ENCODE measurements at places on chromosomes 1 and 21.

- no peak for DNase-seq
Measured at GRCh38 chr21:43304621-43305335, 122.2 kb downstream of the SIK1 start.

GRCh38 chr1:248686815-248687214 lies 15.8 kb downstream of the OR14I1 start:
- DNase-seq, result no peak

DNA sequence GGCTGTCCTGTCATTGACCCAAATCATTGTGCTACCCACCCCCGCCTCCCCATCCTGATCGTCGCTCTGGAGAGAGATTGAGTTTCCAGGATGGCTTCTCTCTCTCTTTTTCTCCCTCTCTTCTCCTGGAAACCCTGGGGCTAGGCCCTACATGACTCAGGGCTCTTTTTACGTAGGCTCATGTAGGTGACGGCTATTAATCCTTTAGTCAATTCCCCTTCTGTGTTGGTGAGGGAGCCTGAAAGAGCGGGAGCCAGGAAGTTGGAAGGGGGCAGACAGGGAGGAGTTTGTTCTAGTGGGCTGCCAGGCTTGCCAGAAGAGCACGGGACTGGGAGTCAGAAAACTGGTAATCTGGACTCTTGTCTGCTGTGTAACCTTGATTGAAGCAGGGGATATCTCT lies 9.7 kb downstream of the ATP2B4 start:
- DNase-seq, result no peak

DNA sequence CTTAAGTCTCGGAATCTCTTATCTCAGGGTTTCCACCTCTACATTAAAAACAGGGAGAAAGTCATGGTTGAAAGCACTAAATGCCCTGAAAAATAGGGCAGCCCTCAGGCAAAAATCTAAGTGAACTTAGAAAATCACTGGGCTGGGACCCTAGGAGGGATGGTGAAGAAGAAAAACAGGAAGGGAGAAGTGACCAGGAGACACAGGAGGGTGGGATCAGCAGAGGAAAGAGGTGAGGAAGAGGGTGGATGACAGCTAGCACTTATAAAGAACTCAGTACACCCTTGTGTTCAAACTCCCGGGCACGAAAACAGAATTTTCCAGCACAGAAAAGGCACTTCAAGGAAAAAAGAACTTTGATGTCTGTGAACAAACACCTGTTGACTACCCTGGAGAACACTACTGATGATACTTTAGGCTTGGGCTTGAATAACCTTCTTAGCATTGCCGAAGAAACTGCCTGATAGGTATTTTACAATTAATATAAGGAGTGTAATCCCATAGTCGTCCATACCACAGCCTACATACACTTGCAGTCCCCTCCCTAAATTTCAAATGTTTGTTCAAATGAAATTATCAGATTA lies 2.0 kb downstream of the CHML start:
- DNase-seq, result no peak

GRCh38 chr1:117284399-117285215 lies 73.9 kb upstream of the VTCN1 start:
- no peak for DNase-seq

DNA sequence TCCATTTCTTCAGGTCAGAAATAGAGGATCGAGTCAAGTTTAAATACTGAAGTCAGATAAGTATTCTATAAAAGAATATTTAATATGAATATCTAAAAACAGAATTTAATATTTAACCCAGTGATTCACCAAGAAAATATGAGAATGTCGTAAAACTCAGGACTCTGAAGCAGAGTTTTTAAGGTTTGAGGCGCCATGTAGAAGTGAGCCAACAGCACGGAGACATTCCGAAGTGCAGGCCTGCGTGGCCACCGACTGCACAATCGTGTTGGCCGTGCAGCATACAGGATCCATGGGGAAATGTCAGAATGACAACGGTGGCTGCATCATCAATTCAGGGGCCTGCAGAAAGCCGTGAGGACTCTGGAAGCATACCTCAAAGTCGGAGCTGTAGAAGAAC lies 23.4 kb downstream of the MRAP start:
- DNase-seq, result no peak

DNA sequence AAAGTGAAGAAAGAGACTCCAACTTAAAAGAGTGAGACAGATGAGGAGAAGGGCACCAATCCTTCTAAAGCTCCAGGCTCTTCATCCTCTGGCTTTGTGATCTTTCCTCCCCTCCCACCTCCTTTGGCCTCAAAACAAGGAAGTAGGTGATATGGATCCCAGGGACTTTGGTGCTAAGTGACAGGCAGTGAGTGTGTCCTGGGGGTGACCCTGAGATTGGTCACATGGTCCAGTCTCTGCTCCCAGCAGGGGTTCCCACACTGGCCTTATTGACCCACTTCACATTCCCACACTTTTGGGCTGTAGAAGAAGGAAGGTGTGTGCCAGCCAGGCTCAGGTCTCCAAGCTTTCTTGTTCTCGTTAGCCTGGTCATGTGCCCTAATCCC lies 401.2 kb upstream of the PROX1 start:
- DNase-seq, result no peak

GRCh38 chr1:218165701-218166114 lies 119.4 kb upstream of the RRP15 start:
- DNase-seq, result no peak

DNA sequence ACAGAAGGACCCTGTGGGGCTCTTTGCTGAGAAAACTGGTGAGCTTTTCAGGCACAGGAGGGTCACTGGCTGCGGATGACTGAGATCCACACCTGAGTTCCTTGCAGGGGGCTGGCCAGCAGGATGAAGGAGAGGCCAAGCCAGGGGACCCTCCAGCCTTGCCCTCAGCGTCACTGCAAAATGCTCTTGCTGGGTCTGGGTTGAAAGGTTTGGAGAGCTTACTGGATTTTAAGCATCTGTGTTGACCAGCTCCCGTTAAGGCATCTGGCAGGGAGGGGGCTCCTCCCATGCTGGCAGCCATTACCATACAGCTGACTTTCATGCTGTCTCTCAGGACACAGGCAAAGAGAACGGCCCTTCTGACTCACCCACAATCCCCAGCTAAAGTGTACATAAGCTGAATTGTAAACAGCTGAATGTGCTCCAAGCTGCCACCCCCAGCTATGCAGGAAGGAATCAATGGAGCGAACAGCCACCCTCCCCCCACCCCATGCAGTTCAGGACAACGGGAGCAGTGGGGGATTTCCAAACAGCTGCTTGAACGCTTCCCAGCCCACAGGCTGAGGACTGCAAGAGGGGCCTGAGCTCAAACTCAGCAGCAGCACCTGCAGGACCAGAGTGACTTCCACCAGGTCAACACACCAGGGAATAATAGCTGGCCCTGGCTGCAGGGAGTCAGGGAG lies 21.3 kb upstream of the A3GALT2 start:
- no peak for DNase-seq

- DNase-seq, result no peak
Measured at GRCh38 chr1:151838222-151839081, 1.2 kb downstream of the C2CD4D start.

DNA sequence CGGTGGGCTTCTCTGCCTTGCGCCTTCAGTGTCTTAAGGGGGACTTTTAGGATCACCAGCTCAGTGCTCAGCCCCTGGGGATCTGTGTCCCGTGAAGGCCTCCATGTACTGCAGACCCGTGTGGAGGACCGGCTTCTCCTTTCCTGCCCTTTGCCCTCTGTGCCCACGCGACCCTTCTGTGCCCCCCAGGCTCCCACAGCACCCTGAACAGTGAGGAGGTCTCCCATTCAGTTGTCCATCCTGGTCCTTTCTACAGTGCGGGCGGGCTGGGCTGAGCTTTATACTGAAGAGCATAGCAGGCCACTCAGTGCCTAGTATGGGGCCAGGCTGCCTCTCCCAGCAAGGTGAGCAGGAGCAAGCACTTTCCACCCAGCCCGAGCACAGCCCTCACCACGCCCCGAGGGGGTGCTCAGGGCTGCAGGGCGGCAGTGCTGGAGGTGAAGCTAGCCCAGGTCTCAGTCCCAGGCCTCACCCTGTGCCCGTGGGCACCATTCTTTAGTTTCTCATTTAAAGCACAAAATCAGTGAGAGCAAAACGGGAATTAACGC lies 7.6 kb upstream of the TFF1 start:
- no peak for DNase-seq

DNA sequence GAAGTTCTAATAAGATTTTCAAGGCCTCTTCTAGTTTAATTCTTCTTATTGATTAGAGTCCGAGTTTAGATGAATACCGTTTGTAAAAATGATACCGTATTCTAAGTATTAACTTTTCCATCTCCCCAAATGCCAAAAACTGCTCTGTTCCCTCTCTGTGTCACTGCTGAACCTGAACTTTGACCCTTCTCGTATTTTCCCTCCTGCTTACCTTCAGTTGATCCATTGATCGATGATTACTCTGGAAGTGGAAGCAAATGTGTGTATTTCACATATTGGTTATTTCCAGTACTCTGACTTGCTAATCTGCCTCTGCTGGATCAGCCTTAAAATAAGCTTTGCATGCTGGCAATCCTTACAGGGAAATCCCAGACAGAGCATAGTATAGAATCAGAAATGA lies 68.5 kb downstream of the KIF1B start:
- no peak for DNase-seq

GRCh38 chr1:27095576-27095975 lies 59.3 kb downstream of the SLC9A1 start:
- no peak for DNase-seq

- no peak for DNase-seq
Measured at GRCh38 chr1:64378826-64379225, 91.1 kb upstream of the CACHD1 start.

DNA sequence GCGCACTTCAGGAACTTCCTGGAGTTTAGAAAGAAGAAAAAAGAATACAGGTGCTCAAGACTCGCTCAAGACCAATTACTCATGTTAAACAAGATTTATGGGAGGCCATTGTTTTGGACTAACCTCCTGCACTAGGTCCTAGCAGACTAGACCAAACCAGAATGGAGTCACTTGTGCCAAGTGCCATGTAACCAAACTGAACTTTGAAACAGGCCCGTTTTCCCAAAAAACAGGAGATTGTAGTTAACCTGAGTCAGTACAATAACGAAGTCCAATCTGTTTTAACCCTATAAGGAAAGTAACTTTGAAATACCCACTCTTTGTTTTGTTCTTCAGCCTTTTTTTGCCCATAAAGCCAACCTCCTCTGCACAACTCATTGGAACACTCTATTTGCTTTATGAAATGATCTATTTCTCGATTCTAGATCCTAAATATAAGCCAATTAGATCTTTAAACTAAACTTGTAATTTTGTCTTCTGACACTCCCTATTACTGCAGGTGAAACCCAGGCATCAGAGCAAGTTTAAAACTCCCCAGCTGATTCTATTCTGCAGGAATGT lies 695 bp upstream of the NTPCR start:
- no peak for DNase-seq

DNA sequence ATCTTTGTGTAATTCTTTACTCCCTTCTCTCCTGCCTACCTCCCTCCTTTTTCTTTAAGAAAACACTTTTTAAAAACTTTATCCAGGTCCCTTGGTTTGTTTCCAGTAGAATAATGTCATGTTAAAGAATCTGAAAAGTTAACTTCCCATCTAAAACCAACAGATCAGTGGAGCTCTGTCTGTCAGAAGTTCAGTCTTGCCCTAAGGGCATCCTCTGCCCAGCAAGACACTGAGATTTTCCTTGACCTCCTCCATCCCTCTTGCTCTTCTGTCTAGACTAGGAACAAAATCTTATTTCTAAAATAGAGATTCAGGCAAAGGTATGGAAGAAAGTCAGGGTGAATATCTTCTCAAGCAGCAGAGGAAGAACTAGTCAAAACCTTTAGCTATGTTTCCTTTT lies 5.7 kb upstream of the GNL2 start:
- DNase-seq, result no peak

- no peak for DNase-seq
Measured at GRCh38 chr1:232276651-232277050, 353.3 kb downstream of the SIPA1L2 start.

DNA sequence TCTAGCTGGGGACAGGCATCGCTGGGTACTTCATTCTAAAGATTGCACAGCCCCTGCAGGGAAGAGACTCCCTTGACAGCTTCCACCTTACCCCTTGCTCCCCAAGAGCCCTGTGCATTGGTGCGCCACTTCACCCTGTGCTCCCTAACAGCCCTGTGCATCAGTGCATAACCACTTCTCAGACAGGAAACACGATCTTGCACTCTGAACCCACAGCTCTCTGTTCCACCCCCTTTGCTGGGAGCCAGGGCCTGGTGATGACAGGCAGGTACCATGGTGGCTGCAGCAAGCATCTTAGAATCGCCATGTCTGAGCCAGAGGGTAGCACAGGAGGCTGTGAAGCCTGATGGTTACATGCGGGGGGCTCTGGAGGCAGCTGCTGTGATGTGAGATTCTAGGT lies 5.0 kb downstream of the ALPL start:
- DNase-seq, result no peak

DNA sequence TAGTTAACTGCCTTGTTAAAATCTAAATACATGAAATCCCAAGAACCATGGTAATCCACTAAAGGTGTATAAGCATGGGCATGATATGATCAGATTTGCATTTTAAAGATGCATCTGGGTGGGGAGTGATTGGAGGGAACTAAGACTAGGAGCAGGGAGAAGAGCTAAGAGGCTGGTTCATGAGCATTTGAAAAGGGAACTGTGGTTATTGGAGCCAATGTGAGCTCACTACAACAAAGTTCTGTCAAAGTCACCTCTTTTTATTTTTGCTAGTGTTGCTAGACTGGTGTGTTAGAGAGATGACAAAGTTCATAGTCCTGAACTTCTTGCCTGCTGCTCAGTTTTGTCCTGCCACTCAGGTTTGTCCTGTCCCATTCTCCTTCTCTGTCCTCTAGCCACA lies 67.1 kb upstream of the LRRC8D start:
- DNase-seq, result no peak

DNA sequence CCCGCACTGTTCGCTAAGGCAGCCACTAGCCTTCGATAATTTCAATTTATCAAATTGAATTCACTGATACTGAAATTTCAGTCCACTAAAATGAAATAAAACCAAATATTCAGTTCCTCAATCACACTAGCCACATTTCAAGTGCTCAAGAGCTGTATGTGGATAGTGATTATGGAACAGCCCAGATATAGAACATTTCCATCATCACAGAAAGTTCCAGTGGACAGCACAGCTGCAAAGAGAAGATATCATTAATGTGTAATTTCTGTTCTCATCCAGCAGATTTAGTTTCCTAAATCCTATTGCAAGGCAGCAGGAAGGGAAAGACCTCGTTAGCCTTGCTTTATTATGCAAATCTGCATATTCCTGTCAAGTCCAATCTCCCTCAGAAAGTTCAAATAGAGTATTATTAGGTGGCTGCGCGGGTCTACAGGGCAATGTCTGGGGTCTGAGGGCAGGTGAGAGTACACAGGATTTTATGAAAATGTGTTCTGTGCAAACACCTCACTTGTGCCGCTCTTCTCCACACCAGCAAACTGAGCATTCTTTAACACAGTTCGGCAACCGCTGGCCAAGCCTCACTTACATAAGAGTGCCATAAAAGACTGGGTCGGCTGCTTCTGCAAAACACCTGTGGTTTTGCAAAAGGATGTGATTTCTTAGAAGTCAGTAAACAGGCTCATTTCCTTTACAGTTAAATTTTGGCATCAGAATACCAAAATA lies 22.4 kb downstream of the CAPZB start:
- DNase-seq, result peak; percentile 41

DNA sequence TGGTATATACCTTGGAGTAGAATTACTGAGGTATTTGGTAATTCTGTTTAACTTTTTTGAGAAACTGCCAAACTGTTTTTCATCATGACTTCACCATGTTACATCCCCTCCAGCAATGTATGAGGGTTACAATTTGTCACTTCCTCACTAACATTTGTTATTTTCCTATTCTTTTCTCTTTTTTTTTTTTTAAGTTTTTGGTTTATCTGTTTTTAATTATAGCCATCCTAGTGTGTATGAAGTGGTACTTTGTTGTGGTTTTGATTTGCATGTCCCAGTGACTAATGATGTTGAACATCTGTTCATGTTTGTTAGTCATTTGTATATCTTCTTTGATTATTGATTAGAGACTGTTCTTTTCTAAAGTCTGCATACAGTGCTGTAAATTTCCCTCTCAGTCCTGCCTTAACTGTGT lies 147.3 kb downstream of the HS2ST1 start:
- no peak for DNase-seq

Data from activated CD4-positive, alpha-beta T cell treated with anti-CD3 and anti-CD28 coated beads for 1 hour (primary cell).